ENCODE measurements at places on chromosomes 12 and 14.
A peak's percentile ranks its signal among the peaks of the same experiment; 100 is the strongest.

- peaks cover 9% of the 10 kb centered on the region for H3K4me1 ChIP-seq
- H3K4me3 ChIP-seq: no peak overlapping the region
- H3K27ac ChIP-seq: no peak overlapping the region
- DNase-seq: no peak
Measured at GRCh38 chr12:57629897-57630471, 3.0 kb downstream of the B4GALNT1 start.

DNA sequence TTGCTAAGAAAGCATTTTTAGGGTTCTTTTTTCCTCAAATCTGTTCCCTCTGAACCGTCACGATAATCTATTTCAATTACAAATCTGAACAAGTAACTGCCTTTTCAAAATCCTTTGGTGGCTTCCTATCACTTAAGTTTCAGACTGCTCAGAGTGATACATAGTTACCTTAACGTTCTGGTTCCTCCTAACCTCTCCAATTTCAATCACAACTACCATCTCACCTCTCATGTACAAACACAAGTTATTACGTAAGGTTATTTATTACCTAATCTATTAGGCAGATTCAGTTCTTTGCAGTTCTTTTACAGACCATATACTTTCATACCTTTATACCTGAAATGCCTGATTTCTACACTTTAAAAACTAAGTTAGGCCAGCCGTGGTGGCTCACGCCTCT is 12.1 kb downstream of the RNF212B start:
- no peak for DNase-seq
- H3K36me3 ChIP-seq: no peaks in the 10 kb centered on the region
- H3K27me3 ChIP-seq: peaks cover 45% of the 10 kb centered on the region
- no peak overlapping the region for H3K4me3 ChIP-seq
- no peak overlapping the region for H3K27ac ChIP-seq

DNA sequence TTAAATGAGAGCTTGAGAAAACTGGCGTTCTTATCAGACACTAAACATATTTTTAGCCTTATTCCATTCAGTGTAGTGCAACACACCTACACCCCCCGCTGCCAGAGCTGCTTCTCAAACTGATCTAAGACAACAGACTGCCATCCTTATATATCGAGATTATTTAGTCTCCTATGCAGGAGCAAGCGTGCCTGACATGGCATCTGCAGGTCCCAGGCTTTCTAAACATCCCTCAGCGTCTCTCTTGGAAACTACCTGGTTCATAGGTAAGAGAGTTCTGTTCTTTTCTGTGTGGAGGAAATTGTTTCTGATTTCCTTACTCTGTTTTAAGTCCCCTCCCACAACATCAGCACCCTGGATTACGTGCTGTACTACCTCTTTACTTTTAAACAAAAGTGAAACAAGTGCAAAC is 117.1 kb upstream of the PTPRB start:
- no peak for DNase-seq
- H3K4me3 ChIP-seq: no peak overlapping the region
- no peak overlapping the region for H3K27ac ChIP-seq

GRCh38 chr12:116599285-116600136 is 40.3 kb downstream of the MAP1LC3B2 start:
- peaks cover 4% of the 10 kb centered on the region for H3K4me1 ChIP-seq
- peaks cover 3% of the 10 kb centered on the region for H3K27me3 ChIP-seq
- no peak overlapping the region for H3K4me3 ChIP-seq
- DNase-seq: peak; percentile 36
- H3K36me3 ChIP-seq: peaks cover 2% of the 10 kb centered on the region
- H3K27ac ChIP-seq: no peak overlapping the region

DNA sequence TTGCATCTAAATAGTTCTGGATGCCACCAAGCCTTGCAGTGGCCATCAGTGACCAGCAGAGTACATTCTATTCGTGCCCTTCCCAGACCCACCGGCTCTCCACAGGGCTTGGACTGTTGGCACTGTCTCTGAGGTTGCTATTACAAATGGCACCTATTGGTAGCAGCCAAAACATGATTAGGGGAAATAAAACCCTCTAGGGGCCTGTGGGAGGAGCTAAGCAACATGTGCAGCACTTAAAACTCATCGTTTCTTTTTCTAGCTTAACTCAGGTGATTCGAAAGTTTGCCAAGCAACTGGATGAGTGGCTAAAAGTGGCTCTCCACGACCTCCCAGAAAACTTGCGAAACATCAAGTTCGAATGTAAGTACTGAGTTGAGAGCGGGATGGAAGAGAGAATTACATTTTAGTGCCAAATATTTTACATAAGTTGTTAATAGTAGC is 65.4 kb upstream of the RIC8B start:
- no peaks in the 10 kb centered on the region for H3K36me3 ChIP-seq
- no peak overlapping the region for H3K4me3 ChIP-seq
- peaks cover 1% of the 10 kb centered on the region for H3K4me1 ChIP-seq
- H3K27ac ChIP-seq: no peak overlapping the region
- peaks cover 9% of the 10 kb centered on the region for H3K27me3 ChIP-seq

GRCh38 chr14:67680941-67681340 is 6.5 kb upstream of the VTI1B start:
- no peak overlapping the region for H3K4me3 ChIP-seq
- H3K27ac ChIP-seq: no peak overlapping the region
- no peaks in the 10 kb centered on the region for H3K27me3 ChIP-seq
- no peak for DNase-seq

DNA sequence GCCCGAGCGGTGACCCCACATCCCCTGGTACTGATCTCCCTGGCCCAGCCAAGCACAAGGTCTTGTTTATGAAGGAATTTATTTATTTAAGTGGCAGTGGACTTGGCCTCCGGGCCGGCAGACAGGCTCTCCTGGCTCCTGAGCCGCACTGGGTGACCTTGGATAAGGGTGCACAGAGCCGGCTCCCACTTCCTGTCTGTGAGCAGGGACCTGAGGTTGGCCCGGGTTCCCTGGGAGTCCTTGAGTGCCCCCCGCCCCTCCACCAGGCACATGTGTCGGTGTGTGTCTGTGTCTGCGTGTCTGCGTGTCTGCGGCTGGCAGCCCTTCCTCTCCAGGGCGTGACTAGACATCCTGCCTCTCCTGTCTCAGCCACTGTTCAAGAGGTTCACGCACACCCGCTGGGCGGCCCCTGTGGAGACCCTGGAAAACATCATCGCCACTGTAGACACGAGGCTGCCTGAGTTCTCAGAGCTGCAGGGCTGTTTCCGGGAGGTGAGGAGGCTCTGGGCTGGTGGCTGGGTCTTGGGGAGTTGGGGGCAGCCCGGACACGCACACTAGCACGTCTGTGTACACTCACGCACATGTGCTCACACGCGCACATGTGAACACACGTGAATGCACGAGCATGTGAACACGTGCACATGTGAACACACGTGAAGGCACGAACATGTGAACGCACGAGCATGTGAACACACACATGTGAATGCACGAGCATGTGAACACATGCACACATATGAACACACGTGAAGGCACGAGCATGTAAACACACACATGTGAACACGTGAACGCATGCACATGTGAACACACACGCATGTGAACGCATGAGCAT is 9.3 kb downstream of the TNFAIP2 start:
- peaks cover 28% of the 10 kb centered on the region for H3K27me3 ChIP-seq
- H3K27ac ChIP-seq: no peak overlapping the region
- DNase-seq: no peak
- H3K36me3 ChIP-seq: no peaks in the 10 kb centered on the region

DNA sequence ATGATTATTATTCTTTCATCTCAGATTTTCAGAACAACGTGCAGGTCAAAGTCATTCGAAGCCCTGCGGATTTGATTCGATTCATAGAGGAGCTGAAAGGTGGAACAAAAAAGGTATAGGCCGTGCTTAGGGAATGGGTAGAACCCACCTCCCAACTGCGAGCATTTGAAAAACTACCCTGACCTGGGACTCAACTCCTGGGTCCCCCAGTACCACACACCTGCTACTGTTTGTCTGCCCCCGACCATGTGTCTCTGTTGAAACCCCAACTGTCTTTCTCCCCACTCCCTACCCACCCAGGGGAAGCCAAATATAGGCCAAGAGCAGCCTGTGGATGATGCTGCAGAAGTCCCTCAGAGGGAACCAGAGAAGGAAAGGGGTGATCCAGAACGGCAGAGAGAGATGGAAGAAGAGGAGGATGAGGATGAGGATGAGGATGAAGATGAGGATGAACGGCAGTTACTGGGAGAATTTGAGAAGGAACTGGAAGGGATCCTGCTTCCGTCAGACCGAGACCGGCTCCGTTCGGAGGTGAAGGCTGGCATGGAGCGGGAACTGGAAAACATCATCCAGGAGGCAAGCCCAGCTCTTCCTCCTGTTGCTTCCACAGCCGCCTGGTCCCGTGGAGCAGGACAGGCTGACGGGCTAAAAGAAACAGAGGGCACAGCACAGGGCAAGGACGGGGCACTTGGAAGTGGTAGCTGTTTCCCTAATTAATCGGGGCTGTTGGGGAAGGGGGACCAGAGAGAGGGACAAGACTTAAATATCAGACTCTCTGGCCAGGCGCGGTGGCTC is 20.5 kb downstream of the AGAP2 start:
- DNase-seq: no peak
- H3K4me3 ChIP-seq: no peak overlapping the region
- peaks cover 7% of the 10 kb centered on the region for H3K4me1 ChIP-seq
- H3K27ac ChIP-seq: peak overlapping the region; percentile 92

GRCh38 chr14:64879635-64880220 is at the start of gene SPTB:
SPTB (minus strand) TSS chr14:64879907; CDS start chr14:64823094, 56,813 bp downstream.
- peak within 1 kb of the TSS; percentile 87 for H3K4me3 ChIP-seq
- no peak for DNase-seq
- H3K27ac ChIP-seq: peak within 1 kb of the TSS; percentile 64
- H3K36me3 ChIP-seq: no peaks in the 10 kb centered on the region
- peaks cover 73% of the 10 kb centered on the region for H3K27me3 ChIP-seq
- peaks cover 4% of the 10 kb centered on the region for H3K4me1 ChIP-seq

- H3K27ac ChIP-seq: no peak overlapping the region
- H3K27me3 ChIP-seq: peaks cover 54% of the 10 kb centered on the region
- no peak overlapping the region for H3K4me3 ChIP-seq
- no peaks in the 10 kb centered on the region for H3K36me3 ChIP-seq
- no peak for DNase-seq
Measured at GRCh38 chr12:3228552-3228951, 151.4 kb downstream of the TSPAN9 start.

- DNase-seq: no peak
- H3K36me3 ChIP-seq: no peaks in the 10 kb centered on the region
- H3K4me1 ChIP-seq: peaks cover 18% of the 10 kb centered on the region
- no peaks in the 10 kb centered on the region for H3K27me3 ChIP-seq
Measured at GRCh38 chr14:63478010-63478409, 65.2 kb downstream of the PPP2R5E start.

- H3K4me1 ChIP-seq: peaks cover 8% of the 10 kb centered on the region
- no peak for DNase-seq
- H3K4me3 ChIP-seq: no peak overlapping the region
- H3K27me3 ChIP-seq: peaks cover 44% of the 10 kb centered on the region
- H3K27ac ChIP-seq: peak overlapping the region; percentile 76
Measured at GRCh38 chr12:6140651-6141447, 16.4 kb upstream of the VWF start.

DNA sequence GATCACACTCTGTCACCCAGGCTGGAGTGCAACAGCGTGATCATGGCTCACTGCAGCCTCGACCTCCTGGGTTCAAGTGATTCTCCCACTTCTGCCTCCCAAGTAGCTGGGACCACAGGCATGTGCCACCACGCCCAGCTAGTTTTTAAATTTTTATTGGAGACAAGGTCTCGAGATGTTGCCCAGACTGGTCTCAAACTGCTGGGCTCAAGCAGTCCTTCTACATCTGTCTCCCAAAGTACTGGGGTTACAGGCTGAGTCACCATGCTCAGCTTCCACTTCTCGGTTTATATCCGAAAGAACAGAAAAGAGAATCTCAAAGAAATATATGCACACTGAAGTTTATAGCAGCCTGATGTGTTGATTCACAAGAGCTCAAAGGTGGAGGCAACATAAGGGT is 107.5 kb downstream of the SCARB1 start:
- no peak for DNase-seq
- H3K27ac ChIP-seq: peak overlapping the region; percentile 41
- H3K4me1 ChIP-seq: peaks cover 20% of the 10 kb centered on the region
- H3K27me3 ChIP-seq: peaks cover 39% of the 10 kb centered on the region
- peaks cover 6% of the 10 kb centered on the region for H3K36me3 ChIP-seq

GRCh38 chr12:105378911-105379310 is 48.4 kb downstream of the C12orf75 start:
- H3K27ac ChIP-seq: no peak overlapping the region
- no peaks in the 10 kb centered on the region for H3K27me3 ChIP-seq

GRCh38 chr12:1890119-1890703 is 28.2 kb downstream of the CACNA2D4 start:
- peaks cover 70% of the 10 kb centered on the region for H3K27me3 ChIP-seq
- H3K36me3 ChIP-seq: no peaks in the 10 kb centered on the region
- H3K27ac ChIP-seq: no peak overlapping the region

DNA sequence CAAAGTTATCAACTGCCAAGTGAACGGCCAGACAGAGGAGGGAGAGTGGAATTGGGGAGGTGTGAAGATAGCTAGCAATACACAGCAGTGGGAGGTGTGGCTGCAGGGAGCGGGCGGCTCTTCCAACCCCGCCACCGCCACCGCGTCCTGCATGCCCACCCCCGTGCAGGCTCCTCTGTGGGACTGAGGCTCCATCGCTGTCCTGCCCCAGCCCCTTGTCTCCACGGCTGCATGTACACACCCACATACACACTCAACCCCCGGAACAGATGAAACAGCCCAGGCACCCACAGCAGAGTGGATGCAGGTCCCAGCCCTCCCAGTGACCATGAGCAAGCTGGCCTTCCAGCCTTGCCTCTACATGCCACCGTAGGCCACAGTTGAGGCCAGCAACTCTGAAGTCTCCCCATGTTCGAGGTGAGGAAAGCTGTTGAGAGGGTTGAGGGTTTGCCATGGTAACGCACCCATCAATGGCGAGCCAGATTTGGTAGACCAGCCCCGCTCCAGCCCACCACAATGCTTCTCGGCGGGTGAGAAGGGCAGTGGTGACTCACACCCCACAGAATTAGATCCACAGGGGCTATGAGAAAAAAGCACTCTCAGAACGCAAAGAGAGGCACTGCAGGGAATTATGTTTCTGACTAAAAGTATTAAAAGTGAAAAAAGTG is 39.3 kb downstream of the PITPNM2 start:
- DNase-seq: peak; percentile 5
- H3K4me1 ChIP-seq: peaks cover 26% of the 10 kb centered on the region
- peak overlapping the region; percentile 36 for H3K4me3 ChIP-seq
- H3K36me3 ChIP-seq: peaks cover 2% of the 10 kb centered on the region

GRCh38 chr12:89768586-89769482 is 60.2 kb upstream of the ATP2B1 start:
- H3K4me1 ChIP-seq: peaks cover 10% of the 10 kb centered on the region
- no peak for DNase-seq
- H3K27me3 ChIP-seq: no peaks in the 10 kb centered on the region
- no peaks in the 10 kb centered on the region for H3K36me3 ChIP-seq

- no peak for DNase-seq
- peaks cover 13% of the 10 kb centered on the region for H3K36me3 ChIP-seq
- H3K4me1 ChIP-seq: no peaks in the 10 kb centered on the region
Measured at GRCh38 chr14:45198551-45198950, 54.5 kb downstream of the MIS18BP1 start.

DNA sequence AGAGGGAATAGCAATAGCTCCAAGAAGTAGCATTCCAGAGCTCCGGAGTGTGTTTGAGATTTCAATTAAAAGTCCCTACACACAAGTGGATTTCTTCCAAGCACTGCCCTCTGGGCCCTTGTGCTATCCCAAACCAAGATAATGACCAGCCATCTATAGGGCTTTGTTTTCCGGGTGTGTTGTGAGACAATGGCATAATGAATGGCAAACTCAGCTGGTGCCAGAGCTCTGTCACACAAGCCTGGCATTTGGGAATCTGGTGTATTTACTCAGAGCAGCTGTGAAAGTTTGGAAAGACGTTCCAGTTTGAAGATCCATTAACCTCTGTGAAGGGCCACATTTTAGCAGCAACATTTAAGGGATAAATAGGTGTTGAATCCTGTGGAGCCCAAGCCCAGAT is 61.2 kb upstream of the TMTC2 start:
- no peaks in the 10 kb centered on the region for H3K36me3 ChIP-seq
- no peaks in the 10 kb centered on the region for H3K27me3 ChIP-seq
- no peaks in the 10 kb centered on the region for H3K4me1 ChIP-seq
- no peak for DNase-seq

All from effector memory CD8-positive, alpha-beta T cell (primary cell).